ENCODE measurements at places on chromosomes 12 and 14. TPM values are rescaled to one million over a fixed set of nuclear protein-coding genes. Genes with fewer than 3 reads are reported as not detected.

- peaks cover 37% of the 10 kb centered on the region for H3K36me3 ChIP-seq
- no peak for DNase-seq
- H3K4me1 ChIP-seq = peaks cover 10% of the 10 kb centered on the region
- no peak overlapping the region for H3K4me3 ChIP-seq
- no peaks in the 10 kb centered on the region for H3K27me3 ChIP-seq
These were observed 2.2 kb downstream of the BCL2L2 start for GRCh38 chr14:23308721-23309445.

DNA sequence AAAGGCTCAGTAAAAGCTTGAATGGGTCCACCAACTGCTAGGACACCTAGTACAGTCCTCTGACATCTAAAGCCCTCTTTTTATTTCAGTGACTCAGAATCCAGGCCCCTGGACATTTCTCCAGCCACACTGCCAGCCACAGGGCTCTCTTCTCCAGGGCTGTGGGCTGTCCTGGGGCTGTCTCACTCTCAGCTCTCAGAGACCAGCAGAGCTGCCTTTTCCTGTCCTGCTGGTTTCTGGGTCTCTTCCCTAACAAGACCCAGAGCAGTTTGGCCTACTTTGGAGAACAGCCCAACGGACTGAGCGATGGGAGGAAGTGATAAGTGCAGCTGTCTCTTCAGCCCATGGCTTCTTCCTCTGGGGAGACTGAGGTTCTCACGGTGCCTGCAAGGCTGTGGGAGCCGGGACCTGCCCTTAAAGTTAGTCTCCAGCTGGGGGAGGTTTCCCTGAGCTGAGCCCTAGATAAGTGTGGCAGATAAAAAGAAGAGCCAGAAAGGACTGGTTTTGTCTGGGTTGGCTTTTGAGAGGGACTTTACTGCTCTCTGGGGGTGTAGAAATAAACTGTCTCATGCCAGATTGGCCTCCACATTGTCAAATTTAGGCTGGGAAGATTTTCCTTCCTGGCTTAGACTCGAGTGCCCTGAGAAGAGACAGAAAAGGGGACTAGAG is 979.8 kb downstream of the VRK1 start:
- no peaks in the 10 kb centered on the region for H3K4me1 ChIP-seq
- no peaks in the 10 kb centered on the region for H3K36me3 ChIP-seq
- no peak overlapping the region for H3K4me3 ChIP-seq
- H3K27me3 ChIP-seq = no peaks in the 10 kb centered on the region
- H3K27ac ChIP-seq = no peak overlapping the region

GRCh38 chr14:30162066-30162465 is 234.4 kb upstream of the PRKD1 start:
- no peak for DNase-seq
- H3K27me3 ChIP-seq = no peaks in the 10 kb centered on the region
- no peak overlapping the region for H3K4me3 ChIP-seq

- no peaks in the 10 kb centered on the region for H3K4me1 ChIP-seq
- peaks cover 6% of the 10 kb centered on the region for H3K27me3 ChIP-seq
- no peak overlapping the region for H3K4me3 ChIP-seq
These were observed 109.0 kb upstream of the SLC35F4 start for GRCh38 chr14:57974896-57975295.

DNA sequence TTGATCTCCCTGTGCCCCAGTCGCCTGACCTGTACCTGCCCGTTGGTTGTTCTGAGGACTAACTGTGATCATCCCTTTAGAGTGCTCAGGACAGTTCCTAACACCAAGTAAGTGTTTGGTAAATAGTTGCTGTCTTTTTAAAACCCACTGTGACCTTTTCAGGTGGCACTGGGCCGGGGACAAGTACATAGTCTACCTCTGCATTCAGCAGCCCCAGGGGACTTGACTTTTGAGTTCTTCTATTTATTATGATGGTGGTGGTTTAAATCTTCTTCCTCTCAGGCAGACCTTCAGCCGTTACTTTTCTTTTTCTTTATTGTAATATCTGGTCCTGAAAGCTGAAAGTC is 38.8 kb downstream of the EVL start:
- no peaks in the 10 kb centered on the region for H3K36me3 ChIP-seq
- no peaks in the 10 kb centered on the region for H3K4me1 ChIP-seq
- H3K27me3 ChIP-seq = no peaks in the 10 kb centered on the region

DNA sequence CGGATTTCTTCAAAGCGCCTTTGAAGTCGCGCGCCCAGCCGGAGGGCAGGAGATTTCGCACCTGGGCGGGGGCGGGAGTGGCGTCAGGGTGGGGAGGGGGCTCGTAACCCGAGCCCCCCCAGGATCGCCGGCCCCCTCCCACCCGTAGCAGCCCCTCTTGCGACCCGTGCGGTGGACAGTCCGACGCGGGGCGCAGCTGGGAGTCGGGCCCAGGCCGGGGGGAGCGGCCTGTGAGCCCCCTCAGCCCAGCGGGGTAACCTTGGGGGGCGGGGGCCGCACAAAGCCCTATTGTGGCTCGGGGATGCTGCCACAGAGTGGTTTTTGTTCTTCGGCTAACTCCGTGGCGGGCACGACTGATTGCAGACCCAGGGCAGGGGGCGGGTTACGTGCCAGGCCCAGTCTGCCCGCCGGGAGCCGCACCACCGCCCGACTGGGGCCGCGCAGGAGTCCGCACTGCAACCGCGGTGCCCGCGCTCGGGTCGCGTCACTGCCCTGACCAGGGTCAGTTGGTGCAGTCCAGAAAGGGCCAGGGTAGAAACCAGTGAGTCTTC is 4.2 kb upstream of the AAAS start:
- H3K36me3 ChIP-seq = no peaks in the 10 kb centered on the region
- no peak overlapping the region for H3K27ac ChIP-seq
- H3K4me1 ChIP-seq = peaks cover 27% of the 10 kb centered on the region
- H3K27me3 ChIP-seq = no peaks in the 10 kb centered on the region

DNA sequence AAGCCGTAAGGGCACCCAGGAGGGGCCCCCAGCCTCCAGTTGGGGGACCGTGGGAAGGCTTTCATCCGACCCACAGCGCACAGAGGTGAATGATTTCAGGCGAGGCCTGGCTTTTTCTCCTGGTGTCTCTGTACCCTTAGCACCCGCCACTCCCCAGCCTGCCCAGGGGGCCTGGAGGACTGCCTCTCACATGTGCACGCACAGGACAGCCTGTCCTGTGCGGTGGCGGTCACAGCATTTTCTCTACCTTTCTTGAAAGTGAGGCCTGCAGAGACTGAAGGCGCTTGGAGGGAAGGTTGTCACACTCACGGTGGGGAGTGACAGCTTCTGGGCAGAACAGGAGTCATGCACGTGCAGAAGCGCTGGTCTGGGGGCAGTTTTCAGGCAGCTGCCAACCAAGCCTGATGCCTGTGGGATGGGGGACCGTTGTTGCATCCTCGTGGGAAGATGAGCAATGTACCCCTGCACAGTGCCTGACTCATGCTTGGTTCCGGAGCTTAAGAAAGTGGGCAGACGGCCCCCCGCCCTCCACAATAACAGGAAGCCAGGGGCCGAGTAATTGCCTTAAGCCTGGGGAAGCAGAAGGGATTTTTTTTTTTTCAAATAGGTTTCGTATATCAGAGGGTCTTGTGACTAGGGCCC is 148.1 kb downstream of the TSPAN9 start:
- no peak overlapping the region for H3K27ac ChIP-seq
- H3K36me3 ChIP-seq = no peaks in the 10 kb centered on the region
- no peaks in the 10 kb centered on the region for H3K4me1 ChIP-seq
- H3K4me3 ChIP-seq = no peak overlapping the region

BBOF1 gene
- polyA plus RNA-seq = 0.89 TPM

DNA sequence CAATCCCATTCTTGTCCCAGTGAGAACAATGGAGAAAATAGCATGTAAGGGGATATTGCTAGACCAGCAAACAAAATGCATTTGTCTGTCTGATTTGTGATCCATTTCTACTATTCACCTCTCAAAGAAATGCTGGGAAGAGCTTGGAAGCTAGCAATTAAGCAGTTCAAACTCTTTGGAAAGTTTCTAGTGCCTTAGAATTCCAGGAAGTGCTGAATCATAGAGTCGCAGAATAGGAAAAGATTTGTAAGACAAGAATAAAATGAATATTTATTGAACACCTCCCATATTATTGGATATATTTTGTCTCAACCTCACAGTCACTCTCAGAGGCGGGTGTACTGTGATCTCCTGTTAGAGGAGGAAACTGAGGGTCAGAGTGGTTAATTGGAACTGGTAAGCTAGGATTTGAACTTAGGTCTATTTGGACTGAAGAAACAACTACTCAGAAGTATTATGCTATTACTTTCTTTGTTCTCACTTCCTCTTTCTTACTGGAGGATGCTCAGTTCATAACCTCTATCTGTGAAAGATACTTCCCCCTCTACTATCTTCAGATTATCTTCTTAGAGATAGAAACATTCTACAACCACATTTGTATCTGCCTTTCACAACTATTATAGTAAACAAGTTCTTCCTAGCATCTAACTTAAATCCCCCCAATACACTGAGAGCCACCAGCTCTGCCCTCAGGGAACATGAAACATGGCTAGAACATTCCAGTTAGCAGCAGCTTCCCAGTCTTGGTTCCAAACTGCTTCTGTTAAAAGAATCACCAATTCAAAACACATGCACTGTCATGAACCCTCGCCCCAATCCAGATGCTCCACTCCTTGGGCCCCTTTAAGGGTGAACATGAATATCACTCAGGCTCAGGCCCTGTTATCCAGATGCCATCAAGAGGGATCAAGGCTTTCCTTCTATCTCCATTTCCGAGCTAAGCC is 64.2 kb downstream of the DRAM1 start:
- H3K4me1 ChIP-seq = peaks cover 4% of the 10 kb centered on the region
- no peaks in the 10 kb centered on the region for H3K36me3 ChIP-seq
- H3K4me3 ChIP-seq = no peak overlapping the region
- H3K27me3 ChIP-seq = no peaks in the 10 kb centered on the region
- H3K27ac ChIP-seq = no peak overlapping the region

GRCh38 chr12:84038242-84038641 is 874.4 kb downstream of the SLC6A15 start:
- no peaks in the 10 kb centered on the region for H3K36me3 ChIP-seq
- no peak overlapping the region for H3K27ac ChIP-seq
- H3K4me3 ChIP-seq = no peak overlapping the region
- no peaks in the 10 kb centered on the region for H3K4me1 ChIP-seq

DNA sequence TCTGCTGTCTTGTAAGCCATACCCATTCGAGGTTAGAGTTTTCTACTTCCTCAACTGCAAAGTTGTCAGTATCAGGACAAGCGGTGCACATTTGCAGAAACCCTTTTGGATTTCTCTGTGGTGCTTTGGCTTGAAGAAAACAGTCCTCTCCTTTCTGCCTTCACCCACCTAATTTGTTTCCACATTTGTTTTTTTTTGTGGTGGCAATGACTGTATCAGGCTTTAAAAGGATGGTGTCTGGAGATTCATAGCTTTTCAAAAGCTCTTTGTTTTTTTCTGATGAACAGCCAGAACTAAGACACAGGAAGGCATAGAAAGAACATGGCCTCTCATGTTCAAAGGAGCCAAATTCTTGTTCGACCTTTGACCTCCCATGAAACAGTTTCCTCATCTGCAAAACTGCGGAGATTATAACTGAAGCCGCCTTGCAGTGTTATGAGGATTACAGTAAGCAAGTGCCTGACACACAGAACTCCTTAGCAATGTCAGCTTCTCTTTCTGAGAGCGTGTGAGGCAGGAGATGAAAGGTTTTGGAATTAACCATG is 270.6 kb upstream of the TBX3 start:
- H3K36me3 ChIP-seq = no peaks in the 10 kb centered on the region
- no peak overlapping the region for H3K27ac ChIP-seq
- H3K4me1 ChIP-seq = no peaks in the 10 kb centered on the region
- DNase-seq = no peak

GRCh38 chr12:112962561-112962960 is 15.8 kb upstream of the OAS2 start:
- no peak overlapping the region for H3K27ac ChIP-seq
- no peaks in the 10 kb centered on the region for H3K27me3 ChIP-seq
- no peak overlapping the region for H3K4me3 ChIP-seq
- H3K36me3 ChIP-seq = peaks cover 26% of the 10 kb centered on the region

DNA sequence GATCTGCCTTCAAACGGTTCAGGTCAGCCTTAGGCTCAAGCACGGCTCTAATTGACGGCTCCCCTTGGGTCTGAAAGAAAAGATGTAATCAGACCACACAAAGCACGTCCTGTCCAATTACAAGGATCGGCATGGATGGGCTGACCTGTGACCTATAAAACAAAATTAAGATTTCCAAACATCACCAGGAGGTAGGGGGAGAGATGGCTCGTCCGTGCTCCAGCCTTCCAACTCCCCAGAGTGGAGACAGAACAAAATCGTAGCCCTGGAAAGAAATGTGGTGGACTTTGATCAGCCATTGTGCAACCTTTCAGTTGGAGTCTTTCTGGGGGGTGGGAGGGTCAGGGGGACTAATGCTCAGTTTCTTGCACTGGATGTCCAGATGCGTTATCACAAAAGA is 226.6 kb upstream of the DIO3 start:
- H3K27ac ChIP-seq = no peak overlapping the region
- no peaks in the 10 kb centered on the region for H3K27me3 ChIP-seq
- H3K4me1 ChIP-seq = no peaks in the 10 kb centered on the region
- H3K4me3 ChIP-seq = no peak overlapping the region
- H3K36me3 ChIP-seq = no peaks in the 10 kb centered on the region

- no peak overlapping the region for H3K27ac ChIP-seq
- no peaks in the 10 kb centered on the region for H3K4me1 ChIP-seq
- no peaks in the 10 kb centered on the region for H3K27me3 ChIP-seq
These were observed 10.1 kb downstream of the KRT80 start for GRCh38 chr12:52181746-52182145.

All from small intestine (tissue), 16 donors.